ENCODE measurements at places on chromosomes 6 and 20.

GRCh38 chr20:10876558-10876957 is 202.8 kb upstream of the JAG1 start:
- ATAC-seq: peak; percentile 64

- no peak for ATAC-seq
These were observed 166.8 kb upstream of the GRIK2 start for GRCh38 chr6:101226677-101227135.

DNA sequence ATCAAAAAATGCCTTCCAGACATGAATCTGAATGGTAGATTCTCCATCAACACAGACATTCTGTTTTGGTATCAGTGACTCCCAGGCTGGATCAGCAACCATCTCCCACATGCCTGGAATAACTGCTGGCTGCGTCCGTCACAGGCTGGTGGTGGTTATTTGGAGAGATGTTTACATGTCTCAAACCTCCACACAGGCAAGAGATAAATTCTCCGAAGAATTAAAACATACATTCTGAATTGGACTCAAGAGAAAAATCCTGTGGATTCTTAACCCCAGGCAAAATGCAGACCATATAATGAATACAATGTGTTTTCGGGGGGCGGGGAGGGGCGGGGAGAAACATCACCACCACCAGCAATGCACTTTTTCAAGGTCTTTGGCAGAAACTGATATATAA is 108.2 kb downstream of the THBS2 start:
- ATAC-seq: no peak

GRCh38 chr6:145139140-145139850 is 596.0 kb downstream of the EPM2A start:
- no peak for ATAC-seq

- ATAC-seq: peak; percentile 89
These were observed 85.7 kb downstream of the NFATC2 start for GRCh38 chr20:51456511-51457509.

- no peak for ATAC-seq
These were observed 119.4 kb downstream of the ZFAND3 start for GRCh38 chr6:37938909-37939308.

DNA sequence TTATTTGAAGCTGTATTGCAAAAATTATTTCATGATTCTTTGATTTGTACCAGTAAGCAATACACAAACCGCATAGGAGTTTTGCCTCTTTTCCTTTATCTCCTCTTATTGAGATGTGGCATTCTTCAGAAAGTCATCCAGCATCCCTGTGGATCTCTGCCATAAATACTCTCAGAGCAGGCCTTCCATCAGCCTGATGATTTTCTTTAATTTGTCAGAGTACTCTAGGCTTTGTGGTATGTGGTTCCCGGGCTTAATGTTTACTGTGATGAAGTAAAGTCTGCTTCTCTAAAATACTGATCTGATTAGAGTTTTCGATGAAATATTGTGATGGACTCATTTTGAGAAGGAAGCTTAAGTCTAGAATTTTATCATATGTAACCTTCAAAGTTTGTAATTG is 31.1 kb upstream of the SLC35D3 start:
- no peak for ATAC-seq

GRCh38 chr6:35365594-35366203 is 23.3 kb downstream of the PPARD start:
- ATAC-seq: peak; percentile 12

DNA sequence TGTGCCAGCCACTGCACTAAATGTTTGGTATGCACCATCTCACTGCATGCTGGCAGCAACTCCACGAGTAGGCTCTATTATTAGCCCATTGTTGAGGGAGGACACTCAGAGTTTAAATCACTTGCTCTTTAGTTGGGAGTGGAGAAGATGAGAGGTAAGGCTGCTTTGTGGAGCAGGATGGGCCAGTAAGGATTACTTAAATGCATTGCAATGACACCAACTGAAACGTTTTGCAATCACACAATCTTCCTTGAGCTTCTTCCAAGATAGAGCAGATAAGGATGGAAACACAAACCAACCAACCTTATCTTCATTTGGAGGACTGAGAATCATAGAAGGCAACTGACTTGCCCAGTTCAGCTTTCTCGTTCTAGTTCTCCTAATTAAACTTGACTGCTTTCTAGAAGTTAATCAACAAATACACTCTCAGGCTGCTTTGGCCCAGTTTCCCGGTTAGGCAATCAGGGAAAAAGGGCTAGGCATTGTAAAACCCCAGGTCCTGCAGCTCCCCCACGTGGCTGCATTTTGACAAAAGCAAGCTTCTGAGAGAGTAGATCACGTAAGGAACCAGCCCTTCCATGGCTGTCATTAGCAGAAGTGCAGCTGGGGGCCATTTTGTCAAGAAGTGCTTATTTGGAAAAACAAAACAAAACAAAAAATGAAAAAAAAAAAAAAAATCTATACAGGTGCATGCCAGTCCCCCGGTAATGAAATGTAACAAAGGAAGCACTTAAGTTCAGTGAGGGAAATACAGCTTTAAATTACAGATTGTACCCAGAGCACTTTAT is 130.6 kb downstream of the BCAS1 start:
- ATAC-seq: peak; percentile 85

DNA sequence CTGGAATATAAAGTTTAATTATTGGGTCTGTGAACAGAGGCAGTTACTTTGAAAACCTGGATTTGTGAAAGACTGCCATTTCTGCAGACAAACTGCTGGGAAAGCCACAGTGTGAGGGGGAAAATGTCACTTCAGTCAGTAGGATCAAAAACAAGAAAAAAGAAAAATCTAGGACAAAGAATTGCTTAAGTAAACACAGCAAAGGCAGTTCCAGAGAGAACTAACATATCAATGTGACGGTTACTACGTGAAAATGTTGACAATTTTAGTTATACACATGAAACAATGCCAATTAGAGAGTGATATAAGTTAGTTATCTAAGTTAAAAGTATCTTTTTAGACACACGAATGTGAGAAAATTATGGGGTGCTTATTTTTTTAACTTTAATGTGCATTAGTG is 270.4 kb upstream of the RUNX2 start:
- ATAC-seq: no peak

DNA sequence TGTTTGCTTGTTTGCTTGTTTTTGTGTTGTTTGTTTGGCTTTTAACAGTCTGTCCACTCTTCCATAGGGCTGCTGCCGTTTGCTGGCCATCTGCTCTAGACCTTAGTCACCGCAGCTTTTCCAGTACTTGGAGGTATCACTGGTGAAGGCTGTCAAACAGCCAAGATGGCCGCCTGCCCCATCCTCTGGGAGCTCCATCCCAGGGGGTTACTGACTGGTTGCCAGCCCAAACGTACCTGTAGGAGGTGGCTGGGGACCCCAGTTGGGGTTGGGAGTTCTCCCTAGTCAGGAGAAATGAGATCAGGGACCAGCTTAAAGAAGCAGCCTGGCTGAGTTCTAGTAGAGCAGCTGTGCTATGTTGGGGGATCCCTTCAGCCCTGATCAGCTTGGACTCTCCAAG is 418.4 kb downstream of the KHDRBS2 start:
- no peak for ATAC-seq

- no peak for ATAC-seq
These were observed 644.2 kb upstream of the GJE1 start for GRCh38 chr6:141488488-141488887.

DNA sequence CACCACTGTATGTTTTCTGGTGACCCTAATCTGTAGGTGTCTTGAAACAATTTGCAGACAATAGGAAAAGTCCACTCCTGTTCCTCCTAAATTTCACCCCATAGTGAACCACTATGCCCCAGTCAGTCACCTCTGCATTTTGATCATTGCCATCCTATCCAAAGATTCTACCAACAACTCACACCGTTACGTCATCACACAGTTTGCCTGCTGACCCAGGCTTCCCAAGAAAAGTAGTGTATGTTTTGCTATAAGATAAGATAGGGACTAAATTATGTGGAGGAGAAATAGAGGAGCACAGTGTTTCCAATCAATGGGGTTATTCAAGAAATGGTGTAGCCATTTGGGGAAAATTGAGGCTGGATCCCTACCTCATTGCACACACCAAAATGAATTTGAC is 58.8 kb downstream of the GNAS start:
- ATAC-seq: no peak

GRCh38 chr20:8346700-8347270 is 214.7 kb downstream of the PLCB1 start:
- ATAC-seq: no peak

GRCh38 chr6:148398244-148398643 is 55.6 kb downstream of the SASH1 start:
- no peak for ATAC-seq

DNA sequence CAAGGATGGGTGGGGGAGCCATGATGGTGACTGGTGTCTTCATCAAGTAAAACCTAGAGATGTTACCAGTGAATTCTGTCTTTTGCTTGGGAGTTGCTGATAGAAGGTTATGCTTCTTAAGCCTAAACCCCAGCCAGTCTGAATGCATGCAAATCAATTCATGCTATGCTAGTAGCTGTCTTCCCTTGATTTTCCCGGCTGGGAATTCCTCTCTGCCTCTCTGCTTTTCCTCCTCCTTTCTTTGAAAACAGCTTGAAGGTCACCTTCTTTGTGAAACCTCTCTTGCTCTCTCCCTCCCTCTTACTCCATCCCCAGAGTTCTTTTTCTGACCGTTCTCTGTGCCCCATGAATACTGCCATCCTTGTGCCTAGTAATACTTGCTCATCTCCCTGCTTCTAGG is 58.9 kb downstream of the TMEM200A start:
- ATAC-seq: no peak

DNA sequence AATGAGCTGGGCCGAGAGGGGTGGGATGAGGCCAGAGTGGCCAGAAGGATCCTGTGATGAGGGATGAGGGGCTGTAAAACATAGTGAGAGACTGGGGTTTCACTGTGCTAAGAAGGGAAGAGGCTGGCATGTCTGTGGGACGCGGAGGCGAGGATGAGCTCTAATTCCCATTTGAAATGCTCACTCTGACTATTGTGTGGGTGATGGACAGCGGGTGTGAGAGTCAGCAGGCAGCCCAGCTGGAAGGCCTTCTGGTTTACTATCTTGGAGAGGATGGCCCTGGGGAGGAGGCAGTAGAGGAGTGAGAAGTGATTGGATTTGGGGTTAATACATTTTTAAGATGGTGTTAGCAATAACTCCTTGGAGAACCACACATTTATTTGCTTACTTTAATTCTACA is 9.5 kb upstream of the MICA start:
- ATAC-seq: no peak

- no peak for ATAC-seq
These were observed 453.1 kb upstream of the SLC35B3 start for GRCh38 chr6:8888468-8888867.

- no peak for ATAC-seq
These were observed 113.9 kb downstream of the FYN start for GRCh38 chr6:111759331-111759835.

- ATAC-seq: no peak
These were observed 70.1 kb upstream of the BMP2 start for GRCh38 chr20:6697228-6697972.

- ATAC-seq: no peak
These were observed 1.1 kb upstream of the C6orf89 start for GRCh38 chr6:36884610-36885009.

DNA sequence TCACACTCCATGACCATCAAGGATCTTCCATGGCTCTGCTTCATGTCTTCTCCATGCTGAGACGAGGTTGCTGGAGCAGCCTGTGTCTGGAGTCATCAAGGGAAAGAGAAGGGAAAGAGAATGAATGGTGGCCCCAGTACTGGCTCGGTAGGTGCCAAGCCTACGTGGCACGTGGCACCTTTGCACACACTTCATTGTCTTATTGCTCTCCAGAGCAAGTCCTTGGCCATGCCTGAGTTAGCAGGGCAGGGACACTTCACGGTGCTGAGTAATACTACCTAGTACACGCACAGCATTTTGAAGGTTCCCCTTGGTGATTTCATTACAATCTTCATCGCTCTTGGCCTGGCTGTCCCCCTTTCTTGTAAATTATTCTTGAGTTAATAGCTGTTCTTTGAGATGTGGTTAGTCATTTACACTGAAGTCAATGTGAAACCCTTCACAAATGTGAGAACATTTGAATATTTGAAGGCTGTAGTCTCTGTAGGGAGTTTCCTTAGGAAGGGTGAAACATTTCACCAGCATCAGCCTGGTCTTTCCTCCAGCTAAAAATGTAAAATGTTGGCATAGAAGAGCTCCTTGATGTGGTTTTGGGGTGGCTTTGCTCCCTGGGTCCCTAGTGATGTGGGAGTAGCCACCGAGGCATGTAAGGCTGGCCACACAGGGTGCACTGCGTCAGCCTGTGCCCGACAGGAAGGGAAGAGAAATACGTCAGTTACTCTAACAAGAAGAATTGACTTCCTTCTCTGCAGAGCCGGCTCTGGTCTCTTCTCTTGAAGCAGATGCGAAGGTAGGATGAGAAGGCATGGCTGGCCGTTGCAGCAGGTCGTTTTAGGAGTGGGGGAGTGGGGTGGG is at the start of gene SYTL3:
Gene SYTL3, plus strand, starts transcription at position 766 of the 855 bp plus-strand sequence. CDS start 13,215 bp downstream, outside the sequence.
- peak; percentile 66 for ATAC-seq

GRCh38 chr20:49186535-49187329 is 1.4 kb downstream of the STAU1 start:
- ATAC-seq: peak; percentile 25

DNA sequence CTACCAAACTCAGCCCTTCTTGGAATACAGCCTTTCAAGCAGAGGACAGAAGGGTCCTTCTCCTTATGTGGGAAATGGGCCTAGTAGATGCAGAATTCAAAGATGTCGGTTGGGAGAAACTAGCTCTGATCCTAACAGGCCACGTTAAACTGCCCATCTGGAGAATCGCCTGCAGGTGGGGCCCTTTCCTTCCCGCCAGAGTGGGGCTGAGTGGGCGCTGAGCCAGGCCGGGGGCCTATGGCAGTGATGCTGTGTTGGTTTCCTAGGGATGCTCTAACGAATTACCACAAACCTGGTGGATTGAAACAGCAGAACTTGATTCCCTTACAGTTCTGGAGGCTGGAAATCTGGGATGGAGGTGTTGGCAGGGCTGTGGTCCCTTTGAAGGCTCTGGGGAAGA is 9.1 kb downstream of the MAPK13 start:
- ATAC-seq: no peak

DNA sequence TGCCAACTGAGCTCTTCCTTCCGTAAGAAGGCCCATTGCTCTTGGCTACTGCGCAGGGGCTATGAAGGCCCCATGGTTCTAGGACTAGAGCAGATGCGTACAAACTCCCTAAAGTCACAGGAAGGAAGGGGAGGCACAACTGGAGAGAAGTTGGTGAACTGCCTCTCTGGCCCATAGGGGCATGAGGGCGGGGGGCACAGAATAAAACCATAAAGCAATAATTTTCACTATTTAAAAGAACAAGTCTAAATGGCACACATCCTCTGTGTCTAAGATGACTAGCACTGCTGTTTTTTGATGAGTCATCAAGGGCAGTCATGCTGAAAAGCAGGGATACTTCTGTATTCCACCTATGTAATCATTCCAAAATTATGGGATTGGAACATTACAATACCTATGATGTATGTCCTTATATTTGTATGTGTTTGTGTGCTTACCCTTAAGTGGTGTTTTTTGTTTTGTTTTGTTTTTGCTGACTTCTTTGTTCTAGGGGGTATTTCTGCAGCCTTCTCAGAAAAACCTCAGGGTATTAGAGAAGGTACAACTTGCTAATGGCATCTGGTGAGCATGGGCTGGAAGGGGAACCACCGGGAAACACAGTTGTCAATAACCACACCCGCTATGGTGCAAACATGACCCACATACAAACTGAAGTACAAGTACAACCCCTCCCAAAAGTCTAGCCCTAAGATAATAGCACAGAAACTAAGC is 36.9 kb downstream of the B4GALT5 start:
- ATAC-seq: peak; percentile 83

GRCh38 chr20:48523191-48523995 is 304.4 kb downstream of the PREX1 start:
- peak; percentile 55 for ATAC-seq

- ATAC-seq: no peak
These were observed 4.5 kb upstream of the ZNF451 start for GRCh38 chr6:57085471-57085870.

- ATAC-seq: no peak
These were observed 40.1 kb upstream of the SIRPA start for GRCh38 chr20:1855109-1855508.

GRCh38 chr6:111658462-111659154 is 52.9 kb upstream of the TRAF3IP2 start:
- ATAC-seq: no peak
